ENCODE measurements at places on chromosomes 12 and 14.

DNA sequence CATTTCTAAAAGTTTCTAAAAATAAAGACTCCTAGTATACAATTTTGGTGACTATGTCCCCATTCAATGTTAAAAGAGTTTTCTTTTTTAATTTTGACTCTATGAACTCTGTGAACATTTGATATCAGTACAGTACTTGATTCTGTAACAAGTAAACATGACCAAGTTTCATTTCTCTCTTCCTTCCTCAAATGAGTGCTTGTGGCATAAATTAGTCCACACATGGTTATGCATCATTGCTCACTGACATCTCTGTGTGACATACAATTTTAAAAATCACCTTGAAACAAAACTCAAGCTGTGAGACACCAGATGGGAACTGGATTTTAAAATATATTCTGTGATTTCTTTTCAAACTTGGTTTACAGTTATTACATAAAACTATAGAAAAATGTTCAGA, 253.9 kb upstream of the MDGA2 start:
- DNase-seq, result no peak

- no peak for DNase-seq
Observed at GRCh38 chr14:36653962-36654793, 7.5 kb upstream of the PAX9 start.

DNA sequence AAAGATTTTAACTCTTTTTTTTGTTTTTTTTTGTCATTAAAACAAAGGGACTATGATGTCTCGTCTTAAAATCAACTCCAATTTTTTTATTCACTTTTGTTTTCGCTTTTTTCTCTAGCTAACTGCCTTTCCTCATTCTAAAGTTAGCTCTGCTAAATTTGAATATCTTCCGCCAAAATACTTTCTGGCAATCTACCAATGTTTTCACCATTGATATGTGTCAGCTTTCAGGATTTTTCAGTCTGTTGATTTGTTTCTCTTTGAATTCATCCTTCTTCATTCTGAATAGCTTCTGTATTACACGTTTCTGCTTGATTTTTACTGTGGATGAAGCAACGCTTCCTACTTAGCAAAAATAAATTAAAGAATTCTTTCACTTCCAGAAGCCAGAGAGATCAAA, 38.7 kb upstream of the NOVA1 start:
- DNase-seq, result no peak

GRCh38 chr12:106086696-106087095, 52.1 kb downstream of the NUAK1 start:
- no peak for DNase-seq

GRCh38 chr14:32588448-32589320, 259.6 kb downstream of the AKAP6 start:
- no peak for DNase-seq

DNA sequence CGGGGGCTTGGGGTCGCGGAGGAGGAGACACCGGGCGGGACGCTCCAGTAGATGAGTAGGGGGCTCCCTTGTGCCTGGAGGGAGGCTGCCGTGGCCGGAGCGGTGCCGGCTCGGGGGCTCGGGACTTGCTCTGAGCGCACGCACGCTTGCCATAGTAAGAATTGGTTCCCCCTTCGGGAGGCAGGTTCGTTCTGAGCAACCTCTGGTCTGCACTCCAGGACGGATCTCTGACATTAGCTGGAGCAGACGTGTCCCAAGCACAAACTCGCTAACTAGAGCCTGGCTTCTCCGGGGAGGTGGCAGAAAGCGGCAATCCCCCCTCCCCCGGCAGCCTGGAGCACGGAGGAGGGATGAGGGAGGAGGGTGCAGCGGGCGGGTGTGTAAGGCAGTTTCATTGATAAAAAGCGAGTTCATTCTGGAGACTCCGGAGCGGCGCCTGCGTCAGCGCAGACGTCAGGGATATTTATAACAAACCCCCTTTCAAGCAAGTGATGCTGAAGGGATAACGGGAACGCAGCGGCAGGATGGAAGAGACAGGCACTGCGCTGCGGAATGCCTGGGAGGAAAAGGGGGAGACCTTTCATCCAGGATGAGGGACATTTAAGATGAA, 630 bp downstream of the FOS start:
- DNase-seq, result peak; percentile 41

DNA sequence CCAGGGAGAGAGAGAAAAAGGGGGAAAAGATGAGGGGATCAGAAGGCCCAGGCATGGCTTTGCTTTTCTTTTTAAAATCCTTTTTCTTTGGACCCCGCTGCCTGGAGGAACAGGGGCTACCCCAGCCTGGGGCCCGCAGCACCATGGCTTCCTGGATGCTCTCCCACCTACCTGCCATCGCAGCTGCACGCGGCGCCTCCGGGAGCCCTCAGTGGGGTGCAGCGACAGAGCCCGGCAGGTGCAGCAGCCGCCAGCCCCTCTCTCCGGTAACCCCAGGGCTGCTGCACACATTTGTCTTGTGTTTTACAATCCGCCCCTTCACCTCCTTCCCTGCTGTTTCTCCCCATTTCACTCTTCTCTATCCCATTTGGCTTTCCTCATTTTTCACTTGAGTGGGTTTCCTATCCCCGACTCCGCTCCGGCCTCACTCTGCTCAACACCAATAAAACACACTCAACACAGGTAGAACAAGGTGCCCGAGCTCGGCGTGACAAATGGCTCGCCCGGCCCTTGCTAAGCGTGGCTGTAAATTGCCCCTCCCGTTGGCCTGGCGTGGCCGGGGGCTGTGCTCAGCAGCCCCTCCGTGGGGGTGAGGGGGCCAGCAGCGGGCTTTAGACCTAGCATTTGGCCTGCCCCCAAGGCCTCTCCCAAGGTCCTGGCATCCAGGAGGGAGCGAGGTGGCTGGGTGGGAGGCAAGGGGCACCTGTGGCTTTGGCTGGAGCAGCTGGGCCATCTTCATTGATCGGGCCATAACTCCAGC, 52.6 kb upstream of the GPATCH2L start:
- no peak for DNase-seq

- DNase-seq, result no peak
Observed at GRCh38 chr14:65019944-65020566, 33.4 kb downstream of the FNTB start.

GRCh38 chr12:130249376-130249775, 87.1 kb downstream of the FZD10 start:
- DNase-seq, result no peak

DNA sequence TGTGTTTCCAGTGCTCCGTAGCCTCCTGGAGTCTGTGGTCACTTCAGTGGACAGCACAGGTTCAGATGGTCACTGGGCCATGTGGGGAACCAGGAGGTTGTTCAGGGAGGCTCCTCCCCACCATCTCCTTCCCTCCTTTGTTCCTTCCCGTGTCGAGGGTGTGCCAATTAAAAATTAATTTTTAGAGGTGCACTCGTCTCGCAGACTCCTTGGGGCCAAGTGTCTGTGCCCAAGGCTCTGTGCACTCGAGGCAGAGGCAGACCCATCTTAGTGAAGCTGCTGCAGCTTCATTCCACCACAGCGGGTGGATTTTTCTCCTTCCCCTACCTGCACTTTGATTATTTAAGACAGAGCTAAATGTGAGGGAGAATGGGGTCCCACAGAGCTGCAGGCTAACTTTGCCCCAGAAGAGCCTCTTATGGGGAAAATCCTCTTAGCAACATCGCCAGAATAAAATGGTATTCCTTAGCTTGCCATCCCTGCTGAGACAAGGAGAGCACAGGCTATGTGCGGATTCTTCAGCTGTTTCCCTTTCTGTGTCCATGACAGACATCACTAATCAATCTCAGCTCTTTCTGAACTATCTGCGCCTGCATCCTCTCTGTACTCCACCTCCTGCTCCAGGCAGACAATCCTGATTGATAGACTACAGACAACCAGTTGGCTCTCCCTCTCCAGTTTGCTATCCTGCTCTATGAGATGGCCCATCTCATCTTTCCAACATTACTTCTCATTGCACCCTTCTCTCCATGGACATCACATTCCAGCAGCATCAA, 159.5 kb downstream of the VRK1 start:
- DNase-seq, result no peak

DNA sequence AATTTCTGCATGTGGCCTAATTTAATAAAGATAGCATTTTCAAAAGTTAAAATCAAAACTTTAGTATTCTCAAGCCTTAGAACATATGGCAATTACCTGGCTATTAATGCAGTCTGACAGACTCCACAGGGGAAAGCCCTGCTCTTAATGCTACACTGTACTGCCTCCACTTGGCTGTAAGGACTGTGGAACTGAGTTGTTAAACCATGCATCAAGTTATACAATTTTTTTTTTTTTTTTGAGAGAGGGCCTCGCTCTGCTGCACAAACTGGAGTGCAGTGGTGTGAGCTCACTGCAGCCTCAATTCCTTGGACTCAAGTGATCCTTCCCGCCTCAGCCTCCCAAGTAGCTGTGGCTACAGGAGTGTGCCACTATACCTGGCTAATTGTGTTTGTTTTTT, 19.0 kb upstream of the NDUFA12 start:
- DNase-seq, result no peak

DNA sequence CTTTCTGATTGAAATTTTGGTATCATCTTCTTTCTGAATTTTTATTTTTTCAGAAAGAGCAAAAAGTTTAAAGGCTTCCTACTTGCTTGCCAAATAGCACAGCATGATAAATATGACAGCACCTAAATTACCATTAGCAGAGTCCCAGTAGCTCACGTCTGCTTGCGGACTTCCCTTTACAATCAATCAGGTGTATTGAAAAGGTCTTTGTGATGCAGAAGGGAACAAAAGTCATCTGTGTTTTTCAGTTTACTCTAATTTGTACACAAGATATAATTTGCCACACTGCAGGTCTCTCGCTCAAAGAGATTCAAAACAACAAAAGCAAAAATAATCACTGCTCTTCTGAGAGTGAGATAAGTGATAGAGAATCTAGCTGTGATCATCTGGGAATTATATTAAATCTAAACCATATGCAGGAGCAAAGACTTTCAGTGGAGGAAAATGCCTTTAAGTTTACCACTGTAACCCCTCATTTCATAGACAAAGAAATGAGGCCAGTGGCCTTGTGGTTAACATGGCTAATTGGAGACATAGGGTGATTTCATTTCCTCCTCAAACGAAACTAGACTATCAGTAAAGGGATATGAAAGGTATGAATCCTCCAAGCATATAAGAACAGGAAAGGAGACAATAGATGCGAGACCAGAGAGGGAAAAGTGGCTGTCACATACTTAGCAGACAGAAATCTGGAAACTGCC, 240.8 kb upstream of the TMPO start:
- no peak for DNase-seq

DNA sequence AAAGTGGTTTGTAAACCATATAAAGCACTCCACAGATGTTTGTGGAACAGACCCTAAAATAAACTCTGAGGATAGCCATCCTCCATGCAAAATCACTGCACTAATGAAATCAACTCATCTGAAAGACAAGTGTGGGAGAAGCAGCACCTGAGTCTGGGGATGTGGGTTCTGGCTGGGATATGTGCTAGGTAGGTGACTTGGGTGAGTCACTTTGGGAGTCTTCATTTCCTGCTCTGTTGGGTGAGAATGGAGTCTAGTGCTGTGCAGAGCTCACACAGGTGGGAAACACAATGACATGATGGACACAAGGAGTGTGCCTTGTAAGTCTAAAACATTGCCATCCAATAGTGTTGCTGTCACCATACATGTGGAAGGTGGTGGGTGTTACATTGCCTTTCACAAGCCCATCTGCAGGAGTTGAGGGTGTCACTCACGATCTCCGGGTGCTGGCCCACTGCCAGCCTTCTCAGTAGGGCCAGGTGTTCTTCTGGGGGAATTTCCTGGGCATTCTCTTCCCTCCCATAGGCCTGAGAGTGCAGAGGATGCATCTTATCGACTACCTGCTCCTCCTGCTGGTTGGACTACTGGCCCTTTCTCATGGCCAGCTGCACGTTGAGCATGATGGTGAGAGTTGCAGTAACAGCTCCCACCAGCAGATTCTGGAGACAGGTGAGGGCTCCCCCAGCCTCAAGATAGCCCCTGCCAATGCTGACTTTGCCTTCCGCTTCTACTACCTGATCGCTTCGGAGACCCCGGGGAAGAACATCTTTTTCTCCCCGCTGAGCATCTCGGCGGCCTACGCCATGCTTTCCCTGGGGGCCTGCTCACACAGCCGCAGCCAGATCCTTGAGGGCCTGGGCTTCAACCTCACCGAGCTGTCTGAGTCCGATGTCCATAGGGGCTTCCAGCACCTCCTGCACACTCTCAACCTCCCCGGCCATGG, 2.0 kb downstream of the SERPINA4 start:
- DNase-seq, result no peak

DNA sequence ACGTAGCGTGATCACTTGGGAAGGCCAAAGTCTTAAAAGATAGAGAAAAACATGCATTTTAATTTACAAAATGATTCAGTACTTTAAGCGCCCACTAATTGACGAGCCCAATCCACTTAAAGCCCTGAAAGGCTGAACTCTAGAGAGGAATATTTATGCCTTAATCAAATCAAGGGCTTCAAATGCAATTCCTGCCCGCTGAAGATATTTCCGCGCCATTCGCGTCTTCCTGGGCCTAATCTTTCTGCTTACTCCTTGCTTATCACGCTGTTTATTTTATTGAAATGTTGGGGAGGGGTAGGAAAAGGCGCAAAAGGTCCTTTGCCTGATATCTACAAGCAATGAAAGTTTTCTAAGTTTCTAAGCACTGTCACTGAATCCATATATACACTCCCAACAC, 4.0 kb downstream of the TBX3 start:
- DNase-seq, result no peak

- no peak for DNase-seq
Observed at GRCh38 chr12:79676579-79676978, 14.2 kb downstream of the PAWR start.

- no peak for DNase-seq
Observed at GRCh38 chr12:89731089-89731488, 22.5 kb upstream of the ATP2B1 start.

DNA sequence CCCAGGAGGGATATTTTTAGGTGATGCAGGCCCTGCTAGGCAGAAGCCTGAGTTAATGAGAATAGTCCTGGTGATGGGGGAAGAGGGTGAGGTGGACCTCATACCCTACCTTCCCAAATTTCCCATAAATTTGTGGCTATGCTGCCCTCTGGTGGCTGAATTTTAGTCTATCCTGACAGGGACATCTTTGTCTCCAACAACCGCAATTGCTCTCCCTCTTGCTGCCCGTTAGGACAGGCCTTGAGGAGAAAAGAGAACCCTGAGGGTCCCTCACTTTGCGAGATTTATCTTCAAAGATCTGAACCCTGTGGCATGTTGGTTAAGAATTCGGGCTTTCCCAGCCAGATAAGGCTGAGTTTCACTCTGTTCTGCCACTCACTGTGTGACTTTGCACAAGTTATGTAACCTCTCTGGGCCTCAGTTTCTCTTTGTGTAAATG, 9.8 kb upstream of the ZNF385A start:
- DNase-seq, result no peak

GRCh38 chr14:36443374-36443773, 76.7 kb downstream of the NKX2-1 start:
- DNase-seq, result no peak
